ENCODE measurements at places on chromosomes 5 and 9.

- no peak for DNase-seq
These were observed 75.5 kb downstream of the NLN start for GRCh38 chr5:65797481-65797880.

DNA sequence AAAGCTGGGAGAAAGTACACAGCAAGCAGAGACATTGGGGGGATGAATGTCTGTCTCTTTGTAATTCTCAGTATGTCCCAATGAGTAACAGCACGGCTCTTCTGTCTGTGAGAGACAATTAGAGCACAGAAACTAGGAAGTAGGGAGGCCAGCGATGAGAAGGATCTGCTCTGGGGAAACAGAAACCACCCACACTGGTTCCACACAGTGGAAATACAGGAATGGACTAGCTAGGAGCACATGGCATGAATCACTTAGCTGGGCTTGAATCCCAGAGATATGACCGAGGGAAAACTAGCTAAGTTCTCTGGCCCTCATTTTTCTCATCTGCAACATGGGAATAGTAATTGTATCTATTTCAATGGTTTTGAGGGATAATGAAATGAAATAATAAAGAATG is 895.9 kb downstream of the TLE4 start:
- no peak for DNase-seq

DNA sequence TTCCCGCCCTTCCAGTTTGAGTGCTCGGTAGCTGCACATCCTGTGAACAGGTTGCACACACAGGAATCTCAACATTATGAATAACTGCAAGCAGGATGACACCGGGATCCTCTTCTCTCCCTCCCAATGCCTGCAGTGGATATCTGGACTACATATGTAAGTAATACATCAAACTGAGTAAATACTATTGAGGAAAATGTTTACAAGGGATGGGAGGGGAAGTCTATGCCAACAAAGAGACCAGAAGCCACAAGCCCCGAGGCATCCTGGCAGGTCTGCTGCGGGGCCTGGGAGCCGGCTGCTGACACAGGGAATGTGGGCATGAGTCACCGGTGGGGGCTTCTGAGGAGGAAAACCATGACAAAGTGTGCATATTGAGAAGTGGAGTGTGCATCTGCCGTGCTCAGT is 8.6 kb upstream of the ANKRD33B start:
- no peak for DNase-seq

DNA sequence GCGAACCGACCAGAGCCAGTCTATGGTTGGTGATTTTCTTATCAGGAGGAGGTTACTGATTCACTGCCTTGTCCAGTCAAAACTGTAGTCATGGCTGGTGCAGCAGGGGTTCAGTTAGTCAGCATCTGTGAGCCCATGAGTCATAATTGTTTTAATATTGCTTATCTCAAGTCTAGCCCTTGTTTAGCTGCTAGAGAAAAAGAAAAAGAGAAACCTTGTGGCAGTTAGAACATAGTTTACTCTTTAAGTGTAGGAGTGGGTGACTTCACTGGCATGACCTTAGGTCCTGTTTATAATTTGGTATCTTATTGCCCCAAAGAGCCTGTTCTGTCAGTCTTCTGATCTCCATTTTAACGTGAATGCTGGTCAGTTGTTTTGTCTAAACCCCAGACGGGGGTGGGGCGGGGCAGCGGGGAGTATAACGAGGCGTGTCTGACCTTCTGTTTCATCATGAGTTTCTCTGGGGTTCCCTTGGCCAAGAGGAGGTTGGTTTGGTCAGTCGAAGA is 76.9 kb upstream of the NFIL3 start:
- DNase-seq = no peak

DNA sequence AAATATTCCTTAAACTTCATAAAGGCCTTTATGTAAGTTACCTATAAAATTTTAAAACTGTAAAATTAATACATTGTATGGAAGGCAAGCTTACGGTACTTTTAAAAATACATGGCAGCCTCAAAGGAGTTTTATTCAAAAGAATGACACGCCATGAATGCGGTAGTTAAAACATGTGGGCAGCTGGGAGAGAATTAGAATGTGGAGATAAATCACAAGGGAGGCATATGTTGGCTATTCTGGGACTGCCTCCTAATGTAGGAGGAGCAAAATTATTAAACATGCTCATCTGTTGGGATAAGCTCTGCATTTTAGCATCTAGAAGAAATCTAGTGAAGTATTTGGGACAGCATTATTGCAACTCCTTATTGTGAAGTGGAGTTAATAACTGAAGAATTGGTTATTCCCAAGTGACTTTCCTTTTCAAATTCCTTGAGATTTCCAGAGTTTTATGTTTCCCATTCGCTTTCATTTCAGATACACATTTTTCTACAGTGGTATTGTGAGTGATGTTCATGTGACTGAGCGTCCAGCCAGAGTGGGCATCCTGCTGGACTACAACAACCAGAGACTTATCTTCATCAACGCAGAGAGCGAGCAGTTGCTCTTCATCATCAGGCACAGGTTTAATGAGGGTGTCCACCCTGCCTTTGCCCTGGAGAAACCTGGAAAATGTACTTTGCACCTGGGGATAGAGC is 109.4 kb downstream of the CMYA5 start:
- DNase-seq = no peak

Measured in activated B cell treated with CpG ODN at 0.5 μM for 24 hours (primary cell).